ENCODE measurements at places on chromosomes 13 and 19.

DNA sequence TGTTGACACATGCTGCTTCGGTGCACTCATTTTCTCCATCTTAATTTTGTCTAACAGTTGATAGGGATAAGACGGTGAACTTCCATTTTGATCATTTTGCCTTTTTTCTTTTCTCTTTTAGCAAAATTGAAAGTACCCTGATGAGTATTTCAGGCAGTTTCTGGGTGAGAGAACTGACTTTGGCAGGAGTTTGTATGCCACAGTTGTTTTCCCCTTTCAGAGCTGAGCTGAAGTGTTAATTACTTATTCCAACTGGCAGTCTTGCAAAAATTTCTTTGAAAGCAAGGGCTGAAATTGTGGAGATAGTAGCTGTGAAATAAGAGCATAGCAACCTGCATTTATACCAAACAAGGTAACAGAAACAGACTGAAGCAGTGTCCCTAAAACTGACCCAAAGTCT is 180.2 kb downstream of the SLITRK5 start:
- no peak for DNase-seq

- DNase-seq = no peak
Observed at GRCh38 chr13:76289558-76289957, 596.6 kb downstream of the KCTD12 start.

GRCh38 chr19:57812226-57812625 is 2.5 kb downstream of the ZNF552 start:
- no peak for DNase-seq

DNA sequence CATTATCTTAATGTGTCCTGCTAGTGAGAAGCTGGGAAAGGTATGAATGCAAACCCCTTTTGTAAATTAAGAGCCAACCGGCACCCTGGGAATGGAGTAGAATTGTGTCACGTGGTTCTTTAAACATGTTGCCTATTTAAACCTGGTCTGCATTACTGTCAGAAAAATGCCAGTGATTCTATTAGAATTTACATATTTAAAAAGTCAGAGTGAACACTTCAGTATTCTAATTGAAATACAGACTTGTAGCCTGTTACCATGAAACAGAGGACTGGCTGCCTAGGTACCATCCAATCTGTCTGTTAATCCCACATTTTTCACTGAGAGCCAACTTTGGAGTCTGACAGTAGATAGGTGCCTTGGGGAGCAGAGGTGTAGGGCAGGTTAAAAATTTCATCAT is 652.3 kb upstream of the ARGLU1 start:
- DNase-seq = no peak

DNA sequence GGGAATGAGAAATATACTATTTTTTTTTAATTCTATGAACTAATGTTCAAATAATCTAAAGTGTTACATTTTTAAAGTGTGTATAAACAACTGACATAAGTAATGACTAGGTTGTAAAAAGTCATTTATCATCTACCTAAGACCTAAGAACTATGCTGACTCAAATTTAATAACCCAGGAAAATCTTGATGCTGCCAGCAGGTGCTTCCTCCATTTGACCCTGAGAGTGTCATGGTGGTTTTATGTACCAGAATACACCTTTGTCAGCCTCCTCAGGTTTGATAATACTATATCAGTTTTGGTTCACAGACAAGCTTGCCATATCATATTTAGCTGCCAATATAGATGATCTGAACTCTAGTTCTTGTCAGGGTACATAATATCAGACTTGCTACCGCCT is 1151.2 kb downstream of the PCDH17 start:
- DNase-seq = no peak

GRCh38 chr13:78029901-78030300 is 111.3 kb upstream of the EDNRB start:
- no peak for DNase-seq

GRCh38 chr19:12745166-12745897 is 6.3 kb upstream of the BEST2 start:
- no peak for DNase-seq

DNA sequence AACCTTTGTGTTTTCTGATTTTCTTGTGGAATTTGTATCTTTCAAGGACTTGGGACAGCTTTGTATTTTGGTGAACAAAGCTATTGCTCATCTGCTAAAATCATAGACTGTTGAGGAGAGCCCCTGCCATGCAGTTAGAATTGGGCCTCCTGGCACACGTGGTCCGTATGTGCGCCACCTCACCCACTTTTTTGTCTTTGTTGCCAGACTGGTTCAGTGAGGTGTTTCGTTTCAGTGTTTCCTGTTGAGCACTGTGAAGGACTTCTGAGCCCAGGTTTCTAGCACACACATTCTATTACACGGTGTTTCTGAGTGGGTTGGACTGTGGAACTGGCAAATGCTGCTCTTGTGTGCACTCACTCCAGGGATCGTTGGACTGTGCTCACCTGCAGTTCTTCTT is 37.6 kb upstream of the RNF113B start:
- no peak for DNase-seq

- DNase-seq = no peak
Observed at GRCh38 chr13:94389604-94390351, 89.7 kb downstream of the DCT start.

DNA sequence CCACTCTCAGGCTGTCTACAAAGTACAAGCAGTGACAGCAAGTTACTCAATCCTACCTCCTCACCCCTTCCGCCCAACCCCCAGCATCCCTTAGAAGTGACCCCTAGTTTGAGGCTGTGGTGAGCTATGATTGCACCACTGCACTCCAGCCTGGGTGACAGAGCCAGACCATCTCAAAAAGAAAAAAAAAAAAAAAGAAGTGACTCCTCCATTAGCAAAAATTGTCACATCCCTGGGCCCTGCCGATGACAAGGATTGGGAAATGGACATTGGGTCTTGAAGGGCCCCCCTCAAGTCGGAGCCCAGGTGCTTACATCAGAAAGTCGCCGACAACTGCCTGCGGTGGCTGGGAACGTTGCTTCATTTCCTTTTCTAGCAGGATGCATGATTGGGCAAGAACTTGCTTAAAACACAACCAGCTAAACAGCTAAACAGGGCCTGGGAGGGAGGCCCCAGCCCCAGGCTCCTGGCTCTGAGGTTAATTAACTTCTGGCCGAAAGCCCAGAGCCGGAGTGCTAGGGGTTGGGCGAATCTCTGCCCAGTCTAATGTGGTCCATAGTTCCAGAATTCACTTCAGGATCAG is 15.3 kb downstream of the RAB3D start:
- no peak for DNase-seq

DNA sequence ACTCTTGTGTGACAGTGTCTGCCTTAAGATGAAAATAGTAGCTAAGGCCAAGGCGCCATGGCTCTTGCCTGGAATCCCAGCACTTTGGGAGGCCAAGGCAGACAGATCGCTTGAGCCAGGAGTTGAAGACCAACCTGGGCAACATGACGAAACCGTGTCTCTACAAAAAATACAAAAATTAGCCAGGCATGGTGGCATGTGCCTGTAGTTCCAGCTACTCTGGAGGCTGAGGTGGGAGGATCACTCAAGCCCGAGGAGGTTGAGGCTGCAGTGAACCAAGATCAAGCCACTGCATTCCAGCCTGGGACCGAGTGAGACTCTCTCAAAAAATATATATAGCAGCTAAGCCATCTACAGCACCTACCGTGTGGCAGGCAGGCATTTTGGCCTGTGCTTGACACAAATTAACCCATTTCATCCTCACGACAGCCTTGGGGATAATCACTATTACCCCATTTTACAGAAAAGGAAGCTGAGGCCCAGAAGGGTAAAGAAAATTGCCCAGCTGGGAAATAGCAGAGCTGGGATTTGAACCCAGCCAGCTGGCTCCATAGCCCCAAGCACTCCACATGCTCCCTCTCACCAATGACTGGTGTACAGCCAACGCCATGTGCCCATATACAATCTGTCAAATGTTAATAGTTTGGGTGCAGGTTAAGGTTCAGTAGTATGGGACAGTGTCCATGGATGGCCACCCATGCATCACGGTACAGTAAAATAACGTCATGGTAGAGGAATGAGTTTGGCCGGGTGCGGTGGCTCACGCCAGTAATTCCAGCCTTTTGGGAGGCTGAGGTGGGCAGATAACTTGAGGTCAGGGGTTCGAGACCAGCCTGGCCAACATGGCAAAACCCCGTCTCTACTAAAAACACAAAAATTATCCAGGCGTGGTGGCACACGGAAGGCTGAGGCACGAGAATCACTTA is 3.1 kb downstream of the SLC1A5 start:
- no peak for DNase-seq

- no peak for DNase-seq
Observed at GRCh38 chr13:43390619-43391018, 367.2 kb downstream of the DNAJC15 start.

DNA sequence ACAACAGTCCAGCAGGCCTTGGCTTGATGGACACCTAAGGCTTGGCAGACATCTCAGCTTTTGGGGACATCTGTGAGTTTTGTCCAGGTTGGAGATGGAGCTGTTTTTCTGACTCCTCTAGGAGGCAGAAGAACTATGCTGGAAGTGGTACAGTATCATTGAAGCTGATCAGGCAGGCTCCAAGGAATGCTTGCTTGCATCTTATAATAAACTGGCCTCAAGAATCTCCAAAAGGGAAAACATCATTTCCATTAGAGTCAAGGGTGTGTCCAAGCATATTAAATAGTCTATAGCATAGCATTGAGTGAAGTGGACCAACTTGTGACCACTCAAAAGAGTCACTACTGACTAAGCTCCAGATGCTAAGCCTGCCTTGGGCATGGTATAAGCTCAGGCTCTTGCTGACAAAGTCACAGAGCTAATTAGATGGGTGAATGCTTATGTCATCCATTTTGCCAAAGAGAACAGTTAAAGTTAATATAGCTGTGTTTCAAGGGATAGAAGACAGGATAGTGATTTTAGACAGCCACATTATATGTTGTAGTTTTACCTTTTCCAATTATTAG is 216.0 kb downstream of the DNAJC15 start:
- DNase-seq = no peak

GRCh38 chr19:28609091-28609755 is 603.7 kb downstream of the UQCRFS1 start:
- DNase-seq = no peak

DNA sequence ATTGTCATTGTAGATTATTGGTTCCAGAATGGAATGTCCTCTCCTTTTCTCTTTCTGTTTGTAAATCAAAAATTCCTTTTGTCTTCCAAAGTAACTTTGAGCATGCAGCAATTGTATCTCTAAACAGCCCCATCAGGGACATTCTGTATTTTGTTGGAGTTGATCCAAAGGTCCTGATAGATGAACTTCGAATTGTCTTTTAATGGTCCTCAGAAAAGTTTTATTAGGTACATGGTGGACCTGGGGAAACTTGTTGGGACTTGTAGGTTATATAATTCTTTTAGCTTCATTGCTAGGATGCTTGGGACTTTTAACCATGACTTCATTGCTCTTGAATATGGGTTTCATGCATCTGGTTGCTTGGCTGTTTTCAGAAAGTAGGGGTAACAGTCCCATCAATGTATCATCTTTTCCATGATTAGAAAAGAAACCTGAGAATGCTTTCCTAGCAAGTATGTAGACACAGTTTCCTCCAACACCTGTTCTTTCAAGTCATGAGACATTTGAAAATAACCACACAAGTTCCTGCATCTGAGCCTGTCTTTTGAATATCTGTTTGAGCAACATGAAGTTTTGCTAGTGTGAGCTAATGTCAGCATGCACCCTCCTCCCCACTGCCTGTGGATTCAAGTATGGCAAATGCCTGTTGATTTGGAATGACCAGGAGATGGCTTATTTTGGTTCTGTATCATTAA is 413.1 kb downstream of the KCNRG start:
- no peak for DNase-seq

DNA sequence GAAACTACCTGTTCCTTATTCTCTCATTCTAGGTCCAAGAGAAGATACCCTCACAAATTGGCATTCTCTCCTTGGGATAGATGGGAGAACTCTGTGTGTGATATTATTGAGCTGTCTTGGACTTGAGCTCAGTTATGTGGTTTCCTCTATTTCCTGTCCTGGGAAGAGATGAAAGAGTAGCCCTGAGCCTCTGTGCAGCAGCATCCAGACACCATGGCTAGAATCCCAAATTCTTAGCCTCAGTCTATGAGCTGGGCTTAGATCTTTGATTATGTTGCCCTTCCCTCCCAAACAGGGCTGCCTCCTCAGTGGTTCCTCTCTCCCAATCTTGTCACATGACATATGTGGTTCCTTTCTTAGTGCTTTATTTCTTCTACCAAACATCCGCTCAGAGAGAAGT is 290.7 kb downstream of the SPRY2 start:
- DNase-seq = no peak

DNA sequence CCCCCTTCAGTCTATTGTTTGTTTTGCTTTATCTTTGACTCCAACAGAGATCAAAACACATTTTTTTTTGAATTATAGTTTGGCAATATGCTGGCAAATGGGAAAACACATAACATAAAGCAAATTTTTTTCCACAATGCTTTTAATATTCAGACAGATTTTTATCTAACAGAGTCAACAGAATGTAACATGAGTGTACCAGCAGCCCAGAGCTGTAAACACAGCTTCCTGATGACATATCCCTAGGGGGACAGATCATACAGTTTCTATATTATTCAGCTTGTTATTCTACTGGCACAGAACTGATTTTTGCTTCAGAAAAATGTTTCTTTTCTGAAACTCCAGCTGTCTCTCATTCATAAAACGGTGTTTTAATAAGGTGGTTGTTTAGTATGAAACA is 168.8 kb downstream of the OLFM4 start:
- DNase-seq = no peak

GRCh38 chr13:91106565-91106964 is 240.9 kb upstream of the MIR17HG start:
- no peak for DNase-seq

DNA sequence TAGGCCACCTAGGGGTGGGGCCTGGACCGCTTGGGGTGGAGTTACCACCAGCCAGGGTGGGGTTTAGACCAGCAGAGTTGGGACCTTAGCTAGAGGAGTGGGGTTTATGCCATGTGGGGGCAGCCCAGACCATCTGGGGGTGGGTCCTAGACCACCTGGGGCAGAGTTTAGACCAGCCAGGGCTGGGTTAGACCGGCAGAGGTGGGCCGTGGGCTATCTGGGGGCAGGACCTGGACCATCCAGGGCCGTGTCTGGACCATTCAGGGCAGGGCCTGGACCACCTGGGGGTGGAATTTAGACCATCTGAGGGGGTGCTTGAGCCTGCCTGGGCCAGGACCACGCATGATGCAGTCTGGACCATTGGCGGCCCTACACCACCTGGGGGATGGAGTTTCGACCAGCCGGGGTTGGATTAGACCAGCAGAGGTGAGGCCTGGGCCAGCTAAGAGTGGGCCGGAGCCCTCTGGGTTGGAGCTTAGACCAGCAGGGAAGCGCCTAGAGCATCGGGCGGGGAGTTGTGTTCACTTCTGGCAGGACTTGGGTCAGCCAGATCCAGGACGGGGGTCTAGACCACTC is 10.0 kb upstream of the CACNG6 start:
- DNase-seq = no peak

GRCh38 chr19:1294688-1295087 is 9.0 kb downstream of the EFNA2 start:
- DNase-seq = no peak

GRCh38 chr13:110249326-110249725 is 57.6 kb downstream of the COL4A1 start:
- no peak for DNase-seq

GRCh38 chr19:49666120-49666444 is 349 bp downstream of the BCL2L12 start:
- no peak for DNase-seq

- DNase-seq = no peak
Observed at GRCh38 chr13:54606944-54607343, 1578.3 kb downstream of the OLFM4 start.
